ENCODE measurements at places on chromosomes 4 and X.
A peak's percentile ranks its signal among the peaks of the same experiment; 100 is the strongest.

- no peak for DNase-seq
Observed at GRCh38 chrX:123157586-123157985, 26.5 kb upstream of the GRIA3 start.

DNA sequence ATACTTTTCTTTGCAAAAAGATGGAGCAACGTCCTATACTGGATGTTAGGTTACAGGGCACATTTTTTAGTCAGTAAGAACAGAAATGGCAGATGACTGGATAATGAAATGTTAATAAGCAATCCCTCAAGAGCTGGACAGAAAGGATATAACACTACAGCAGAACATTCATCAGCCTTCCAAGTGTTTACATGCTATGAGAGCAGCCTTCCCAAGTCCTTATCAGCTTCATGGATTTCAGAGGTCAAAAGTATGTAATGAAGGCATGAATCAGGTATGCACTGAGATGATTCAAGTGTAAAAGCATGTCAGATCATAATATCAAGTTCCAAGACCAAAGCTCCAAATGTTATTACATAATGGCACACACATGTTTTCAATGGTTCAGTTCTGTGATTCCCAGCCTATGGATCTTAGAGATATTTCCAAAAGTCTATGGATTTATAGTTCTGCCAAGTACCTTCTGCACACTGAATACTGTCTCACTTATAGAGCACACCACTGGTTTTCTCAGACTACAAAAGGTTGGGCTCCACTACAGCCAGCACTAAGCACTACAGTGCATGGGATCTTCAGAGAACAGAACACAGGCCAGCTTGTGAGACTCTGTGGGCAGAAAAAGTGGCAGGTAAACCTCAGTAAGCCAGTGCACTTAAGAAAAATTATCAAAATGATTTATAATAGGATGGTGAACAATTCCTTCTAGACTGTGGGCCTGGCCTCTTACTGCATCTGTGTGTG lies 49.2 kb downstream of the GPC4 start:
- no peak for DNase-seq

DNA sequence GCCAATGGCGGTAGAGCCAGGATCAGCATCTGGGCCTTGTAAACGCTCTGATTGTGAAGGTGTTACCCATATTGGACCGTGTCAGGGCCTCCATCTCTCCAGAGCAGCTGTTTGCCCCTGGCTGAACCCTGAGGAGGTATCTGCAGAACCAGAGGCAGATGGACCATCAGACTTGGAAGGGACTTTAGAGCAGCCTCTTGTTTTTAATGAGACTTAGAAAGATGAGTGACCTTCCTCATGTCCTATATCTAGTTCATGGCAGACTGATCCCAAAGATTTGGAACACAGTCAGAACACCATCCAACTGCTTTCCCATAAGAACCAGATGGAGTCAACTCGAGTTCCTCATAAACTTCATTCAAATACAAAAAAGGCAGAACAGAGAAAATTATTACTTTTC lies 135.1 kb upstream of the MSX1 start:
- no peak for DNase-seq

- DNase-seq = no peak
Observed at GRCh38 chr4:170884969-170885570, 795.3 kb upstream of the AADAT start.

DNA sequence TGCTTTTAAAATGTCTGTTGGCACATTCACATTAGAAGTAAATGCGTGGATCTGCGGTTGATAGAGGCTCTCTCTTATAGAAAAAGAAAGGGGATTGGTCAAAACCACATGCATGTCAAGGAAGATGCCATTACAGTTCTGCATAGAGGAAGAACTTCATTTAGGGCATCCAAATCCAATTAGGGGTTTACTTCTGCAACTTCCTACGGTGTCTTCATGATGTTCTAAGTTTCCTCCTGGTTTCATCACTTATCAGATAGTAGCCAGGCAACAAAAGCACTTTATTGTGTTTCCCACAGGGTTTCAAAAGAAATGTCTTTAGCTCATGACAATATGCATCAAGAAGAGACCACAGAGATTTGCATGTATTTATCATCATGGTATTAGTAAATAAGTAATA lies 136.0 kb upstream of the HPGD start:
- DNase-seq = no peak

GRCh38 chr4:47270201-47270888 lies 193.2 kb downstream of the COMMD8 start:
- no peak for DNase-seq

GRCh38 chrX:24485323-24485722 lies 20.2 kb downstream of the PDK3 start:
- DNase-seq = no peak

DNA sequence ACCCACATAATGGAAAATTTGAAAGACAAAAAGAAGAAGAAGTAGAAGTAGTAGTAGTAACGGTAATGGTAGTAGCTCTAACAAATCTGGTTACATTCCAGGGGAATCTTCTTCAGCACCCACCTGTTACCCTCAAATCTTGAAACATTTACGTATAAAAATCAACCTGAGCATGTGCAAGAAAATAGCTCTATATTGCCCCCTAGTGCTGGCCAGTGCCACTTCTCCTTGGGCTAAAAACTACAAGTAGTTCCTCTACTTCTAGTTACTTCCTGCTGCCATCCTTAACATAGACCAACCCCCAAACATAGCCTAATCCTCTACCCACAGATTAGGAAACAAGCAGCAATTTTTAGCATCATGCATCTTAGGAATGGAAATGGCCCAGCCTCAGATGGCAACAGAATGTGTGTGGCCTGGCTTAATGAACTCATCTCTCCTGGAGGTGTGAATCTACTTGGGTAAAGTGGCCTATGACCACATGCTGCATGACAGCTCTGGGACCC lies 3.1 kb downstream of the PDGFC start:
- peak; percentile 65 for DNase-seq

All from upper lobe of left lung (tissue), 6 donors.